ENCODE measurements at places on chromosomes 5 and 9. TPM values are rescaled to one million over a fixed set of nuclear protein-coding genes. Genes with fewer than 3 reads are reported as not detected.

The ACTBL2 gene
- not detected for total RNA-seq

The FSD1L gene
- total RNA-seq: 6.9 TPM

The GMCL2 gene
- total RNA-seq: not detected

The MYMK gene
- total RNA-seq: not detected

The ELOVL7 gene
- 5.4 TPM for total RNA-seq

The SPATA31C2 gene
- not detected for total RNA-seq

The KIAA0825 gene
- 4.3 TPM for total RNA-seq

The LRRC8A gene
- total RNA-seq: 63.8 TPM

The HSD17B3 gene
- 2.6 TPM for total RNA-seq

The GABRA6 gene
- total RNA-seq: not detected

The ENC1 gene
- total RNA-seq: 10.6 TPM

The CLIC3 gene
- 3.8 TPM for total RNA-seq

The BSPRY gene
- 0.19 TPM for total RNA-seq

The CATSPER3 gene
- total RNA-seq: 0.63 TPM

The FAXDC2 gene
- 36.3 TPM for total RNA-seq

The FBP2 gene
- not detected for total RNA-seq
